GM03348 (cell line): ENCODE measurements at places on chromosomes 3 and 15.

DNA sequence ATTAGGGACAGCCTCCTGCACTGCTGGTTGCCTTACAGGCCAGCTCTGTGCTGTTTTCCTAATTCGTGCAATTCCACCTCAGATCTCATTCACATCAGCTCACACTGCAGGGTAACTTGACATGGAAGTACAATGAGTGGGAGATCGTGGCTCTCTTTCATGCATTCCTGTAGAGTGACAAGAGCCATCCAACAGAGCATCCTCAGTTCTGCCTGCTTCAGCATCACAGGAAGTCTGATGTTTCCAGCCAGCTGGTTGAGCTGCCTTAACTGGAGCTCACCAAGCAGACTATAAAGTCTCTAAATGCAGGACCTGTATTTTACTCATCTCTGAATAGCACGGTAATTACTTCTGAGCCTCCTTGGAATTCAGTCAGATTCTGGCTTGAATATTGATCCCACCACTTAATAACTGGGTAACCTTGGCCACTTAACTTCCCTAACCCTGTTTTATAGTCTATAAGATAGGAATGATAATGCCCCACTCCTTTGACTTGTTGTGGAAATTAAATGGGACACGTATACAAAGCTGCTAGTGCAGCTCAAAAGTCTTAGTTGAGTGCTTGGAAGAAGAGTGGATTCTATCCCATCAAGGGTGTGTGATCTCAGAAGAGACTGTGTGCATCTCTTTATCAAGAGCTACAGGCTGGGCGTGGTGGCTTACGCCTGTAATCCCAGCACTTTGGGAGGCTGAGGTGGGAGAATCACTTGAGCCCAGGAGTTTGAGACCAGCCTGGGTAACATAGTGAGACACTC lies 1.4 kb upstream of the DIS3L start:
- DNase-seq = peak; percentile 20

DNA sequence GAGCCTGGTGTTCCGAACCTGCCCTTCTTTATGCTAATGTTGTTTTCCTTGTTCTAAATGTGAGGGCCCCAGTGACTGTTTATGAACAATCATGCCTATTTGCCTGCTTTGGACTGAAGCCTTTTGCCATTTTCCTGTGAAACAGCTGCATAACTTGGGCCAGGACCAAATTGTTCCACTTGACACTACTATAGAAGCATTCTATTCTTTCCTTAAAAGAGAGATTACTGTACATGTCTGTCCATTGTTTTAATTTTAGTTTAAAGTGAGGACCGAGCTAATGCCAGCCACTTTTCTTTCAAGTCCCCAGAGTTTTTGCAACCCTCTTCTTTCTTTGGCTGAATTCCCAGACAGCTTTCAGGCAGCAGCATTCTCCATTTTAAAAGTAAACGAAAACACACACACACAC lies 980.3 kb downstream of the CADM2 start:
- no peak for DNase-seq

DNA sequence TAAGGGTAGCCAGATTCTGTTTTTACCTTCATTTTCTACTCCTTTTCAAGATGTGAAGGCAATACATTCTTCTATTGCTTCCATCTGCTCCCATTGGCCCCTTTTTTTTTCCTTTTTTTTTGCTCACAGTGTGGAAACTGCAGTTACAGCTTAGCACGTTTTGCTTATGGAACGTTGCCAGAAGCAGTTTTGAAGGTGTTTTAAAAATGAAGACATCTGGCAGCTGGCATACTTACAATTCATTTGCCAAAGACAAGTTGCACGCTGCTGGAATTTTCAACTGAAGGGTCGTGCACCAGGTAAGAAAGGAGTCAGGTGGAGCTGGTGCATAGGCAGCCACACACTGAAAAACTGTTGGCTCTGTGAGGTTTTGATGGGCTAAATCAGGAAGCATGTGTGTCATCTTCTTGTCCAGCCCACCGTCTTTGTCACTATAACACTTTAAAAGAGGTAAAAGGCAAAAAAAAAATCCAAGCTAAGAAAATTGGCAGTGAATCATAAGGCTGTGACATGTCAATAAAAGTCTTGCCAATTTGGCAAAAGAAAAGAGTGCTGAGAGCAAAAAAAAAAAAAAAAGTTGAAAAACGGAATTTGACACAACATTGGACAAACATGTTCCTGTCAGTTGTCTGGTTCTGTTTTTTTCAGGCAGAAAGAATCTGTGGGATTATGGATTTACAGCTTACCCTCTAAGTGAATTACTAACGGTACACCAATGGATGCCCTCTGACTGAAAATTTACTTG lies 225.4 kb upstream of the SOX2 start:
- no peak for DNase-seq

DNA sequence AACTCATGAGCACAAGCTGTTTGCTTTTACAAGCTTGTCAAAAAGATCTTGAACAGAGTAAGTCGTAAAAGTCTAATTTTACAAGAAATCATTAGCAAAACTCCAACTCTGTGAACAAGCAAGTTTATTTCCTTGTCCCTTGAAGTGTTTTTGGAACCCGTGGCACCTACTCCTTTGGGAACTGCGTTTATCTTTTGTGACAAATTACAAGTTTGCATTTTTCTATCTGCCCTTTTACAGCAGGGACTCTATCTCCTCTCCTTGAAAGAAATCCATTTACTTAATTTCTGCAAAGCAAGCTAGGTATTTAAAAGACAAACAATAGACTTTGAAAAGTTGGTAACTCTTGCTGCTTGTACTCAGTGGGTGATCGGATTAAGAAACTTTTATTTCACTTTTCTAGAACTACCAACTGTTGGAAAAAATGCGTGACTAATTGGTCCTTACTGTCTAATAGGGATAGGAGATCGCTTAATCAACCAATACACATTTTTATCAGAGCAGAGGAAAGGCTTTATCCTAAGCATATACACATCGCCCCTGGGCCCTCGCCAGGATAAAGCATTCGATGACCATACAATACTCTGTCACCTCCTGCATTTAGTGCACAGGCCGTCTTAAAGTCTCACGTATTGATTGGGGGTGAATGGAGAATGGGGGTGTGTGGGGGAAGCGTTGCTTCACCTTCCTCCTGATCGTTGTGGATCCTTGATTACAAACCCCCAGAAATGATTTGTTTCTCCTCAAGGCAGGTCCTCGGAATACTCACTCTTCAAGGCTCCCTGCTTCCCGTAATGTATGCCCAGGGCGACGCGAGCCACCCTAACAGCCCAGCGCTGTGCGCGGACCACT lies 1.7 kb downstream of the PRTG start:
- no peak for DNase-seq

DNA sequence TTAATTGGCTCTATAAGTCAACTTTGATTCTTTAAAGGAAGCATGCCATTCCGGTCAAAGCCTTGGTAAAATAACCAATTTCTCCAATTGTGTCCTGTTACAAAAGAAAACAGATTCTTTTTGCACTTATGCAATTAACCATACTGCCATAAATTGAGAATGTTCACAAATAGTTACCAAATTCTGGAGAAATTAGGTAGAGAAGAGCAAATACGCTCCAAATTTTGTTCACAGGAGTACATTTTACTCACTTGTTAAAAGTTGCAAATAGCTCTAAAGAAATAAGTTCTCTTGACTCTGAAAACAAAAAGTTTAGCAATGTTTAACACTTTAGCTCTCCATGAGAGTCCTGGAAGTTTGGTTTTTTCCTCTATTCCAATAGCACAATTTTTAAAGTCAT lies 11.1 kb downstream of the MAGEF1 start:
- no peak for DNase-seq

- no peak for DNase-seq
Measured at GRCh38 chr15:27058939-27059338, 88.0 kb downstream of the GABRG3 start.

- DNase-seq = no peak
Measured at GRCh38 chr3:179430277-179430870, 20.9 kb downstream of the GNB4 start.

GRCh38 chr15:91122296-91122695 lies 22.2 kb downstream of the SV2B start:
- no peak for DNase-seq

DNA sequence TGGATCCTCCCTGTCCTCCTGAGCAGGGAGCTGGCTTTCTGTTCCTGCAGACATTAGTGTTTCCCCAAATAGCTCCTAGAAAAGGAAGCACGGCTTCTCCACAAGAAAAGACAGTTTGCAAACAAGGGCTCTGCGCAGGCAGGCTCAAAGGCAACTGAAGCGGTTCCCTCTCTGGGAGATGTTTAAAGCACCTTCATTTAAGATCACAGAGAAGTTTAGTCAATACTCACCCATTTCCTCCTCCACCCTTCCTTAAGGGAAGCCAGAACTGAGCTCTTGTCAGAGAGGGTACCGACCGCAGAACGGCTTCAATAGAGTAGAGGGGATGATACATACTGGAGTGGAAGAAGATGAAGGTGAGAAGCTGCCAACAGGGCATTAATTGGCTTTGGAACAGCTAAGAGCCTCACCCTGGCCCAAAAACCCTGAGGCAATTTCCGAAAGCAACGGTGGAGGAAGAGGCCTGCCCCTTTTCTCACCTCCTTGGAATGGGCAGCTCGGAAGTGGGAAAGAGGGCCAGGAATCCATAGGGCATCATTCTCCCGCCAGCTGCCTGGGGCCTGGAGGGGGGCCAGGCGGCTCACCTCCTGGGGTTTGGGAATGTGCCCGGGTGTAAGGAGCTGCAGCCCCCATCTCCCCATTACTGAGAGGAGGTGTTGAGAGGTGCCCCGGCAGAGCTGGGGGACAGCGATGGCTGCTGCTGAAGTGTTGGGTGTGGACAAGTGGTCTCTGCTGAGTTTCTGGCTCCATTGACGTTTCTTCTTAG lies 4.8 kb upstream of the EPHB3 start:
- no peak for DNase-seq

DNA sequence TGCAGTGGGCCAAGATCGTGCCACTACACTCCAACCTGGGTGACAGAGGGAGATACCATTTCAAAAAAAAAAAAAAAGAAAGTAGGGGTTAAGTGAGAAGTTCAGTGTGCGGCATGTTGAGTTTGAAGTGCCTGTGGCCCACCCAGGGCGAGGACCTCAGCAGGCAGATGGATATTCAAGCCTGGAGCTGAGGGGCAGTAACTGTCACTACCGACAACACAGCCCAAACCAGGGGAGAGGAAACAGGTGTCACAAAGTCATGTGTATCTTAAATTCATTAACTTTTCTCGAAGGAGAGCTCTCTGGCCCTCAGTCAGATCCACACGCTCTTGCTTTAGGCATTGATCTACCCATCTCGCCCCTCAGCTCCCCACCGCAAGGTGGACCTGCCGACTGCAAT lies 45.3 kb downstream of the FEM1B start:
- no peak for DNase-seq

- DNase-seq = peak; percentile 59
Measured at GRCh38 chr15:43550527-43551363, 33.3 kb downstream of the MAP1A start.

GRCh38 chr3:172702256-172702655 lies 8.6 kb downstream of the NCEH1 start:
- no peak for DNase-seq

- DNase-seq = no peak
Measured at GRCh38 chr15:25375557-25375956, 63.3 kb downstream of the UBE3A start.

DNA sequence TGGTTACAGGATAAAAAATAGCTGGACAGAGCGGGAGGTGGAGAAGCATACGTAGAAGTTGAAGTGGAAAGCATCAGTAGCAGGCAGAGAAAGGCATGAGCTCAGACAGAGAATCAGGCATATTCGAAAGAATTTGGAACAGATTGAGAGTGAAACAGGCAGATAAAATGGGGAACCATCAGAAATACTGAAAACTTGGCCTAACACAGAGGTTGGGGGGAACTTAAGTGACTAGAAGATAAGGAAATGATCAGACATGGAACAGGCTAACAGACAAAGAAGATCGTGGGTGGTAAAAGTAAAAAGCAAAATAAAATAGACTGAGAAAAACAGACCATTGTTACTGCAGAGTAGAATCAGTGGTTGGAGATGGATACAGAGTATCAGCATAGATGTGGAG lies 32.9 kb downstream of the GTF2E1 start:
- no peak for DNase-seq

DNA sequence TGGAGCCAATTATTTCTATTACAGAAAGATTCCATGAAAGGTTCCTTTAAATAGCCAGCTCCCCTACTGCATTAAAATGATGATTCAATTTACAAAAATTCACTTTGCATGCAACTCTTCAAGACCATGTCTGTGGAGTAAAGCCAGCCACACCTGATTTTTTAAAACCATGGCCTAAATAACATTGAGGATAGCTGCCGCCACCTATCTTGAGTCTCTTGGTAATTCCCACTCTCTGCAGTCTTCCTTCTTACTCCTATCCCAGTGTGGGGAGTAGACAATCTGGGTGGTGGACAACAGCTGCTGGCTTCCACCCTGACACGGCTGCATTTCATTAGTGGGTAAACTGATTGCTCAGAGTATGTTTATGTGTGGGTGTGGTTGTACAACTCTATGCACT lies 10.7 kb downstream of the LRTM1 start:
- DNase-seq = peak; percentile 54

DNA sequence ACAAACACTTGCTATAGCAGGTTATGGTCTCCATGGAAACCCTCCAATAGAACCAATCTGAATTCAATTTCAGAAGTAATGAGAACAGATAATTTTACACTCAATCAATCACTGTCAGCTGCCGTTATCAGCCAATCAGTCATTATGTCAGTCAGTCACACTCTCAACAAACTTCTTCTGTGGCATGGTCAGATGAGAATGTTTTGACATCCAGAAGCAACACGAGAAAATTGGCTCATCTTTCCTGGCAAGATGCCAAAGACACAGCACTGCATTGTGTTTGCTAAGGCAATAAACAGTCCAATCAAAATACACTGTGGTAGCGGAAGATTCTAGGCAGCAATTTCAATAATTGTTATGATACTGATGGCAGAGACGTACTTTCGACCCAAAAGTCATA lies 190.7 kb downstream of the RORA start:
- no peak for DNase-seq

DNA sequence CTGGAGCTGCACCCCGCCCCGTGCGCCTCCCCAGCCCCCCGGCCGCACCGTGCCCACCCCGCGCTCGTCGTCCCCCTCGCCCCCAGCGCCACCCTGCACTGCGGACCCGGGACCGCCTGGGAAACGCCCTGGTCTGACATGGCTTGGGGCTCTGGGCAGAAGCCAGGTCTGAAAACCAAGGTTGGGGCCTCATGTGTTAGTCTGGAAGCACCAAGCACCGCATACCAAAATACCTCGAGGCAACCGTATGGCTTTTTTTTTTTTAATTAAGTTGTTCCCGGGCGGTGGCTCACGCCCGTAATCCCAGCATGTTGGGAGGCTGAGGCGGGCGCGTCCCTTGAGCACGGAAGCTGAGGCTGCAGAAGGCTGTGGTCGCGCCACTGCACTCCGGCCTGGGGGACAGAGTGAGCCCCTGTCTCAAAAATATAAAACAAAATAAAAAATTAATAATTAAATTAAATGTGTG lies 91.5 kb upstream of the CHD2 start:
- peak; percentile 66 for DNase-seq
